ELR (cell line): ENCODE measurements at places on chromosomes 11 and 22.

GRCh38 chr22:23789638-23790037 is 2.9 kb downstream of the SMARCB1 start:
- DNase-seq, result peak; percentile 22

- no peak for DNase-seq
Observed at GRCh38 chr22:20244250-20244648, 23.9 kb downstream of the RTN4R start.

DNA sequence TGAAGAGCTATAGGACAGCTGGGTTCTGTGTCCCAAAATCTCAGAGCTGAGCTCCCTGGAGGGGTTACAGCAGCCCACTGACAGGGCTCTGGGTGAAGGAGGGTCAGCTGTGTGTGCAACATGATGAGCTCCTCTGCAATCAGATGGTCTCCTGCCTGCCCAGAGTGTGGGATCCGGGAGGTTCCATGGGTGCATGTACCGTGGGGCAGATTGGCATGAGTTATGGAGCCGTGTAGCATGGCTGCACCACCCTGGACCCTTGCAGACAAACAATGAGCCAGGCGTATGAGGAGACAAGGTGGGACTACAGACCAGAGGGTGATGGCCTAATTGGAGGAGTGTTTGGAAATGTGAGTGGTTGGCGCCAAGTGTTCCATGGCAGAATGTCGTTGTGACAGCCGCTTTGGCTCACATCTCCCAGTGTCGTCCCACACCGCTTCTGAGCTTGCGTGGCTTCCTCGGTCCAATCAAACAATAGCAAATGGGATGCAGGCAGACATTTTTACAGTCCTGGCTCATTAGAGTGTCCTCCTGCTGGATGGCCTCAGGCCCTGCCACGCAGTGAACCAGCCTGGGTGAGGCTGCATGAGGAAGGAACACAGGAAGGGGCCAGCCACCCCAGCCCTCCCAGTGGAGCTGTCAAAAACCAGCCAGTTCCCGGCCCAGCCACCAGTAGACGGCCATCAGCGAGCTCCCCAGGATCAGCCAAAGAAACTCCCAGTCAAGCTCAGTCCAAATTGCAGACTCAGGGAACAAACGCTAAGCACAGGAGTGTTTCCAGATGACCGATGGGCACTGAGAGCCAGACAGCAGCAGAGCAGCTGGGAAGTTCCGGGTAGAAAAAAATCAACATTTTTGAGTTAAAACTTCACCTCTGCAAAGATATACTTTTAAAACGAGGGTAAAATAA is 1066.9 kb downstream of the BRD1 start:
- DNase-seq, result no peak

DNA sequence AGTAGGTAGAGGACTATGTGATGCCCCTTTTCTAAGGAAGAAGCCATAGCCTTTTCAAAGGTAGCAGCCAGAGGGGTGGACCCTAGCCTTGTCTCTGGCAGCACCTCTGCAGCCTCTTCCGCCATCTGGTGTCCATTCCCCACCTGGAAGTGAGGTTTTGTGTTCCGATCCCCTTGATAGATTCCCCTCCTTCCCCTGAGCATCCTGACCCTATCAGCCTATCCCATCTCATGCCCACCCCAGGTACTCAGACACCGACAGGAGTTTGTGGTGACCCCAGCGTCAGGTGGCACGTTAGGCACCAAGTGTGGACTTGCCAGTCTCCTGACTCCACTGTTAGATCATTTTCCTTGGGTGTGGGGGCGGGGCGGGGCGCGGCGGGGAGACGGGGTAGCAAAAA is 398 bp upstream of the FAM89B start:
- peak; percentile 72 for DNase-seq

DNA sequence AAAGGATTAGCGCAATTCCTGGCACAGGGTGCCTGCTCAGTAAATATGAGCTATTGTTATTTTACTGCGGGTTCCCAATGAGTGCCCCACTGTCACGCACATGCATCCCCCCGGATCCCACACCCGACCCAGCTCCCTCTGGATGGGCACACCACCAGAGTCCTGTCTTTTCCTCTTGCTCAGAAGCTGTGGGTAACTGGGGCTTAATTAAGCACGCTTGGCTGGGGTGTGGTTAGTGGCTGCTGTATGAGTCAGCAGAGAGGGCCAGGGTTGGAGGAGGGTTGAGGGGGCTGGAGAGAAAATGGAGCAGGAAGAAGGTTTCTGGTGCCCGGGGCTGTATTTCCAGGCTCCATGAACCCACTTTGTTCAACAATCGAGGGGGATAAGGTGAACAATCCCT is 30.3 kb upstream of the NECTIN1 start:
- peak; percentile 49 for DNase-seq

DNA sequence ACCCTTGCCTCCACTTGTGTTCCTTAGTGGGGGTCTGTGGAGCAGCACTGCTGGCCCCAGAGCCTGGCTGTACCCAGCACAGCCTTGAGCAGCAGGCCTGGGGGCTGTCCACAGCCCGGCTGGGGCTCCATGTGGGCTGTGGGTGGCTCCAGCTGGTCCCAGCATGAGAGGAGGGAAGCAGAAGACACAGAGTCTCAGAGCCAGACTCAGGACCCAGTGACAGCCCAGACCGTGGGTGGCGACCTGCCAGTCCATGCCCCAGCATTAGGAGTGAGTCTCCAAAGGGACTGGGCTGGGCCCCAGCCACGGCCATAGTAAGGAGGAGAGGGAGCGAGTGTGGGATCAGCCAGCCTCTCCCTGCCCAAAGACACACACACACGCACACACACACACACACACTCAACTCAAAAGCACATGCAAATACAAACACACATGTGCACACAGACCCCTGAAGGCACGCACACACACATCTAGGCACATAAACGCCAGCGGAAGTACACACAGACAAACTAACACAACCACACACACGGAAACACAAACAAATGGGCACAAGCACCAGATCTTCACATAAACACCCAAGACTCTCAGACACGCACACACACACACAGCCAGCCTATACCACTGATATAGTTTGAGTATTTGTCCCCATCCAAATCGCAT is 16.7 kb upstream of the LRRC10B start:
- DNase-seq, result no peak

GRCh38 chr22:20203142-20203551 is 52.3 kb upstream of the CCDC188 start:
- DNase-seq, result no peak

DNA sequence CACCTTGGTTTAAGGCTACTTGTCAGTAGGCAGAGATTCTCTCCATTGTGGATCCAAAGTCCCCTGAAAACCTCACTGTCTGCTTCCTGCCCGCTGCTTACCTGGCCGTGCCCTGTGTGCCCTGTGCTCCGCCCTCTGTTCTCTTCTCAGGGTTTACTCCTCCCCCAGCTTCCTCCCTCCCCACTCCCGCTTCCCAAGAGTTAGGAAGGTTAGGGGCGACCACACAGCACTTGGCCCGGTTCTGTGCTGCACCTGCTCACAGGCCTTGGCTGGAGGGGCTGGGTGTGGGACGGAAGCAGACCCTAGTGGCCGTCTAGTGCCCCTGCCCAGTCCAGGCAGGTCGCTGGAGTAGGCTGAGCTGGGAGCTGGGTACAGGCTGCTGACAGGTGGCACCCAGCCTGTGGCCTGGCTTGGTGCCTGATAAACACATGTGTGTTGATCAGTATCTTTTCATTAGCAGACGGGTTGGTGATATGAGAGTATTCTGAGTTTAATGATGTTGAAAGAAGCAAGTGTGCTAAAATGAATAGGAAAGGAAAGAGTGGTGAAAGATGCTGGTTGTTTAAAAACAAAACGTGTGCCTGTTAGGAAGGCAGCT is 40.5 kb downstream of the GRAMD4 start:
- no peak for DNase-seq

DNA sequence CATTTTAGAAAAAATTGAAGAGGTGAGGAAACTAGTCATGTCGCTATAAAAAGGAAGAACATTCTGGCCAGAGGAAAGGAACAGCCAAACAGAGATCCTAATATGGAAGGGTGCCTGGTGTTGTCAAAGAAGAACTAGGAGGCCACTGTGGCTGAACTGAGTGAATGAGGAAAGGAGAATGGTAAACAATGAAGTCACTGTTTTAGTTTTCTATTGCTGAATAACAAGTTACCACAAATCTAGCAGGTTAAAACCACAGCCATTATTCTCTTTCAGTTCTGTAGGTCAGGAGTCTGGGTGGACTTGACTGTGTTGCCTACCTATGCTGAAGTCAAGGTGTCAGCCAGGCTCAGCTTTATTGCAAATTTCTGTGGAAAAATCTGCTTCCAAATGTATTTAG is 549.3 kb upstream of the CCDC90B start:
- DNase-seq, result no peak

DNA sequence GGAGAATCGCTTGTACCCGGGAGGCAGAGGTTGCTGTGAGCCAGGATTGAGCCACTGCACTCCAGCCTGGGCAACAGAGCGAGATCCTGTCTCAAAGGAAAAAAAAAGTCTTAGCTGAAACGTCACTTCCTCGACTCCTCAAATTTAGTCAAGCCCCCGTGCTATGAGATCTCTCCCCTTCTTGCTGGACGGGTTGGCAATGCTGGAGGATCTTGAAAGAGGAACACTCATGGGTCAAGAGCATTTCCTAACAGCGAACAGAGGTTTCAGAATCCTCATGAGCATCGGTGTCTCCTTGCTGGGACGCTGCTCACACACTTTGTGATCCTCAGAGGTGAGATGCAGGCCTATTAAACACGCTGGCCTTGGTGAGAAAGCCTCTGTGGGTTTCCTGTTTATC is 35.9 kb downstream of the APOL3 start:
- DNase-seq, result no peak

GRCh38 chr11:95821640-95822039 is 31.3 kb downstream of the CEP57 start:
- DNase-seq, result peak; percentile 65

DNA sequence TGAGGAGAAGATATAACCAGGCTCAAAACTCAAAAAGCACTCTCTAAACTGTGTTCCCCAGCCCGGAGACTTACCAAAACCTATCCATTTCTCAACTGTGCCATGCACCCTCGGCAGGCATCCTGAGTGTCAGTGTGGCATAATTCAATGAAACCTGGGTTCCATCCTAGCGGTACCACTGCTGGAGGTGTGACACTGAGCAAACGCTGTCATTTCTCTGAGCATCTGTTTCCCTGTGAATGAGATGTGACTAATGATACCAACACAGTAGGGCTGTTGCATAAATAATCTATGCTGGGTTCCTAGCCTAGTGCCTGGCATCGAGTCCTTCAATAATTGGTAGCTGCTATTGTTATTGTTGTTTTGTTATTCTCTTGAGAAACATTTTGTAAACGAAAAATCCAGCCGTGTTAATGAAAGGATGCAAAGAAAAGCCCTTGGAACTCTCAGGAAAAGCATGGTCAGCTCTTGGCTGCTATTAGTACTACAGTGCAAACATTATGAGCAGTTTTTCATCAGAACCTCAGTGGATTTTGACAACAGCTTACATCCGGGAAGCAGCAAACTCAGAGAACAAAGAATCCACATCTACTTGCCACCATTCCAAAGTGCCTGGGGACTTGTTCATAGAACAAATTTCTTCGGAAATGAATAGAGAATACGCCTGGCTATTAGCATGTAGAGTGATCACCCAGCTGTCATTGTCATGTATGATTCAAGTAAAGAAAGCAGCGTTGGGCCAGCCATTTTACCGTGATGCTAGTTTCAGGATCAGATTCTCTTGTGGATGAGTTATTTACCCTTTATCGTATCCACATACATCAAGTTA is 53.7 kb downstream of the TECTA start:
- no peak for DNase-seq

GRCh38 chr11:61923166-61924063 is 6.0 kb upstream of the RAB3IL1 start:
- DNase-seq, result no peak

GRCh38 chr11:67230406-67230805 is 35.9 kb upstream of the GRK2 start:
- no peak for DNase-seq

DNA sequence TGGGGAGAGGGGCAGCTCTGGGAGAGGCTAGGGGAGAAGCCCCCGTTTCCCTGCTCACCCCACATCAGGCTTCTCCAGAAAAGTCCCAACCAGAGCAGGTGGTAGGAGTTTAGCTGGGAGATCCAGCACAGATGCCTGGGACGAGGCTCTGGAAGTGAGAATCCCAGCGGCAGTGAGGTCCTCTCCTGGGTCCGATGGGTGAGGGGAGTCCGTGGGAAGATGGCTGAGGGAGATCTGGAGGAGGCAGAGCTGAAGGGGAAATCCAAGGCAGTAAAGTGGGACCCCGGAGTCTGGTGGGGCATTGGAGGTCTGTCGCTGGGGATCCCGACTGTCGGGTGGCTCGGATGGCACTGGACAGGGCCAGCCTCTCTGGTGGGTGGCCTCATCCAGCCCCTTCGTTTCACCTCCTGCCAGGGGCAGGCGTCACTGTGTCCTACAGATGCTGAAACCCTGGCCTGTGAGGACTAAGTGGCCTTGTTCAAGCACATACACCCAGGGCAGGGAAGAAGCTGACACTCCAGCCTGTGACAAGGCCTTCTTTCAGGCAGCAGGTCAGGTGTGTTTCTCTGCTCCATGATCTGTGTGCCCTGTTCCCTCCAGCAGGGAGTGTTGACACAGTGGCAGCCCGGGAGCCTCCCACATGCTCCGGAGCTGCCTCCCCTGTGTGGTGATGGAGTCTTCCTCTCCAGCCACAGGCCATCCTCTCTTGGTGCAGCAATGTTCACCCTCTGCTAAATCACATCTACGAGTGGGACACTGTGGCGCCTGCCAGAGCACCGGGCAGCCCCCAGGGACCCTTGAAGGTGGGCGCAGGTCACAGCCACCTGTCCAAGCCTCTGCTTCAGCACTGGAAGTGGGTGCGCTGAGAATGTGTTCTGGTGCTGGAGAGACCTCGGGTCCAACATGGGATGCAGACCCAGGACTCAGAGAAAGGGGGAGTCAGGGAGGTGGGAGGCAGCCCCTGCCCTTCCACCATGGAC is 850.8 kb downstream of the BRD1 start:
- no peak for DNase-seq

- DNase-seq, result peak; percentile 26
Observed at GRCh38 chr11:3947061-3947460, 91.6 kb downstream of the STIM1 start.

GRCh38 chr11:66885469-66885868 is 28.6 kb downstream of the LRFN4 start:
- DNase-seq, result no peak

DNA sequence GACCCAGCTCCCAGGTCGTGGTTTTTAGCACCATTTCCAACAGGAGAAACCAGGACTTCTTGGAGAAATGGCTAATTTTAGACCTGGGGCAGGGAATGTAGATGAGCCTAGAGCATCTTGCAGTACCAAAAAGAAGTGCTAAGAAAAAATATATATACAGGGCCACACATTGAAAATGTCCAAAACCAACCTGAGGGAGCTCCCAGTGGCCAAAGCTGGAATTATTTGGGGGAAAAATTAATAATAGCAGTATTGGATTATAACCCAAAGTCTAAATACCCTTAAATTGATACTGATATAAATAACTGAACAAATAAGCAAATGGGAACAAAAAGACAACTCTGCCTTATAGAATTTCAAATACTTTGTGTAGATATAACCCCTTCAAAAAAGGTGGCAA is 108.0 kb downstream of the PARVA start:
- DNase-seq, result peak; percentile 47
